Esophagus squamous epithelium (tissue), 5 donors: ENCODE measurements at places on chromosomes 4 and X.

GRCh38 chr4:147704846-147705245, 20.9 kb upstream of the PRMT9 start:
- no peak for DNase-seq

DNA sequence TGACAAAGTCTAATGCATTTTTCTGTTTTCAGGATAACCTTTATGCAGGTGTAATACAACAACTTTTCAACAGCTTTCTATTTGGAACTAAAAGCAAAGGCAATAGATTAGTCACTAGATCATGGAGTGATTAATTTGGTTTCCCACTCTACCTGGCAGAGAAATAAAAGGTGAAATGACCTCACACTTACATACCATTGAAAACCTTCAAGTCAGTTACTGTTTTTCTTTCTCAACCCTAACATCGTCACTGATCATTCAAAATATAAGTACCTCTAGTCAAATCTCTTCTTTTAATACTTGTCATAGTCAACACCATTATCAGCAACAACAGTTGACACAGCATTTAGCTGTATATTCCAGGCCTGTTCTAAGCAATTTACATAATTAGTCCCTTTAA, 85.1 kb upstream of the ZCCHC13 start:
- DNase-seq: no peak

GRCh38 chrX:154082396-154083125, 15.0 kb downstream of the MECP2 start:
- no peak for DNase-seq

GRCh38 chr4:20127626-20128025, 124.1 kb upstream of the SLIT2 start:
- no peak for DNase-seq

- no peak for DNase-seq
These were observed 246.4 kb upstream of the TRAM1L1 start for GRCh38 chr4:117331817-117332216.

DNA sequence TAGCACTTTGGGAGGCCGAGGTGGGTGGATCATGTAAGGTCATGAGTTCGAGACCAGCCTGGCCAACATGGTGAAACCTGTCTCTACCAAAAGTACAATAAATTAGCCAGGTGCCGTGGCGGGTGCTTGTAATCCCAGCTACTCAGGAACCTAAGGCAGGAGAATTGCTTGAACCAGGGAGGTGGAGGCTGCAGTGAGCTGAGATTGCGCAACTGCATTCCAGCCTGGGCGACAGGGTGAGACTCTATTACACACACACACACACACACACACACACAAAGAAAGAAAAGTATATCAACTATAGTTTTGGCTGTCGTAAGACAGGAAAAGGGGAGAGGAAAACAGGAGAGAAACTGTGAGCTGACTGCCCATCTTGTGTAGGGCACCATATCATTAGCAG, 171.7 kb downstream of the ADAMTS3 start:
- no peak for DNase-seq
